ENCODE measurements at places on chromosomes 1 and 21.

GRCh38 chr1:69504730-69505252 lies 62.9 kb upstream of the LRRC7 start:
- no peak for DNase-seq

GRCh38 chr1:200710166-200710565 lies 28.5 kb upstream of the CAMSAP2 start:
- no peak for DNase-seq

GRCh38 chr1:223628233-223629125 lies 37.0 kb downstream of the CAPN8 start:
- no peak for DNase-seq

- DNase-seq, result peak; percentile 38
Measured at GRCh38 chr1:116667078-116667574, 407 bp downstream of the IGSF3 start.

DNA sequence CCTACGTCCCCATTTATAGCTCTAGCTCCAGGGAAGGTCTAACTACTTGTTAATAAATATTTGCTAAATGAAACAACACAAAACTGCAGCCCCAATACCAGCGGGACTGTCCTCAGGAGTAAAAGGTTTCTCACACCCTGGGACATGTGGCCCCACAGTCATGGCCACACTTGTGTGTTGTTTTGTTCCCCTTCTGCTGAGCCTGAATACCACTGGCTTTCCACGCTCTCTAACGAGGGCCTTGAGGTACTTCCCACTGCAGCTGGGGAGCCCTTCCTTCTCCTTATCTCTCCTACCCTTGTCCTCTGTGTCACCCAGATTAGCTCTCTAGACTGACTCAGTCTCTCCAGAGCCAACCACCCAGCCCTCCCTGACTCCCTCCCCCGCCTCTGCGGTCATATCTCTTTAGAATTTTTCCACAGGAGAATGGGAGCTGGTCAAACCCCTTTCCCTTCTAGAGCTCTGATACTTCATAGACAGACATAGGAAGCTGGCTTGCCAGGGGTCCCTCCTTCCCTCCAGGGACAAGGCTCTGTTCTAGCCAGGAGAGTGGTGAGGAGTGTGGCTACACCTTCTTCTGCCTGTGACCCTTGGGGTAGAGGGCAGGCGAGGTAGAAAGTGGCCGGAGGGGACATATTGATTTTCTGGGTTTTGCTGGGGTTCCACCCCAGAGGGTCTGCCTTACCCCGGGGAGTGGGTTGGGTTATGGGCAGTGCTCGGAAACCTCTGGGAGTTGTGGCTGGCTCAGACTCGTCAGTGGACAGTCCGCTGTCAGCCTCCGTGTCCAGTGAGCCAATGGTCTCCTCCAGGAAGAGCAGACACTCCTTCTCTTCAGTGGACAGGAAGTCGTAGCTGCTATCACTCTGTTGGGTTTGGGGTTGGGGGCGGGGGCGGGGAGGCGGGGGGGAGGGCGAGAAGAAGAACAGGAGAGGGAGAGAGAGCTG lies 8.1 kb downstream of the C1orf116 start:
- DNase-seq, result no peak

GRCh38 chr1:156357977-156358376 lies 11.0 kb upstream of the RHBG start:
- no peak for DNase-seq

GRCh38 chr1:18247151-18247550 lies 139.6 kb downstream of the IGSF21 start:
- no peak for DNase-seq

DNA sequence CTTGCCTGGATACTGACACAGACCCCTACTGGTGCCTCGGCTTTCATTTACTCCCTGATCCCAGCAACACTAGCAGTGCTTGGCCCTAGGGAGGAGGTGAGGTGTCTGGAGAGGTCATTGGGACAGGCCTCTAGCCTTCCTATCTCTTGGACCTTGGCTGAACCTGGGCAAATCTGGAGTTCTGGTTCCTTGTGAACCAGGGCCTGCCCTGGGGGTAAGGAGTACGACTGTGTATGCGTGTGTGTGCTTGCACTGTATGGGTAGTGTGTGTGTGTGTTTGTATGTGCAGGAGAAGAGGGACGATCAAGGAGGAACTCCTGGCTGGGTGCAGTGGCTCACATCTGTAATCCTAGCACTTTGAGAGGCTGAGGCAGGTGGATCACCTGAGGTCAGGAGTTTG lies 252.7 kb upstream of the CSF3R start:
- DNase-seq, result no peak

- no peak for DNase-seq
Measured at GRCh38 chr1:83791821-83792437, 207.0 kb downstream of the TTLL7 start.

DNA sequence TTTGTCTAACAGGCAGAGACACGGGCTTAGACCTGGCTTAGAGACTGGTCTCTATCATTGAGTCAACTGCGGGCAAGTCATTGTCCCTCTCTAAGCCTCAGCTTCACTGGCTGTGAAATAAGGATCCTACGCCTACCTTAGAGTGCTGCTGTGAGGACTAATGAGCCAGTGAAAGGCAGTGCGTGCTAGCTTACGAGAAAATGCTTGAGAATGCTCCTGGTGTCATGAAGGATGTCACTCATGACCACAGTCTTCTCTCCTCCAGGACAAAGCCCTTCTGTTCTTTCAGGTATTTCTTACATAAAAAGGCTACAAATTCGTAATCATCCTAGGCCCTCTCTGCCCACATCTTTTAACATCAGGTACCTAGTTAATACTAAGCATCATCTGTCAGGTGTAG lies 16.5 kb upstream of the A3GALT2 start:
- DNase-seq, result no peak

- no peak for DNase-seq
Measured at GRCh38 chr21:45977396-45977795, 4.2 kb upstream of the COL6A1 start.

DNA sequence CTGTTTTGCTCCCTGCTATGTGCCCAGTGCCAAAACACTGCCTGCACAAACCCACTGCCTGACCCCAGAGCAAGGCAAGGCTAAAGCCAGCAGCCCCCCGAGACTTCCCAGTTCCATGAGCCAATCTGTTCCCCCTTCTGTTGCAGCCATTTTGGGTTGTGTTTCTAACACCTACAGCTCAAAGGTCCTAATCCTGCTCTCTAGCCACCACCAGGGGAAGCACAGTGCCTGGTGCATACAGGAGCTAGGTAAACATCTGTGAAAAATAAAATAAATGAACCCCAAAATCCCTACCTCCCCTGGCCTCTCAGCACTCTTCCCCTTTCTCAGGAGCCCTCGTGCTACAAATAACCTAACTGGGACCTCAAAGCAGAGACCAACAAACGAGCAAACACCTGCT lies 190.2 kb downstream of the MATN1 start:
- no peak for DNase-seq

GRCh38 chr1:214604523-214604922 lies 1.5 kb downstream of the CENPF start:
- no peak for DNase-seq

DNA sequence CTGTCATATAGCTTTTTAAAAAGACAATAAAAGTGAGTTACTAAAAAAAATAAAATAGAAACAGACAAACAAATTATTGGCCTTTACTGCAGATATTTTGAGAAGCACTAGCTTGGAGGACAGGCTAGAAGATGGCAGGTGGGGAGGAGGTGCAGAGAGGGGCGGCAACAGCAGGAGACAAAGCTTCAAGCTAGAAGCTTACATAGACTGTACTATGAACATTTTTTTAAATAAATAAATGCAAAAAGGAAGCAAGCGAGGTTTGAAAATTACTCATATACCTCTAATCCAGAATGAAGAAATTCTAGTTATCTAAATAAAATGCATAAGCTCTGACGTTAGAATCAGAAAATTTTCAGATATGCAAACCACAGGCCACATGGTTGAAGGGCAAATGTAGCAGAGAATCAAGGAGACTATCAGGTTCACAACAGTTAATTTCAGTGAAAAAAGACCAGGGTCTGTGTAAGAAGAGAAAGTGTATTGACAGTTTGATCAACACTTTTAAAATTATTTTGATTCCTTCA lies 54.9 kb downstream of the NRIP1 start:
- no peak for DNase-seq

GRCh38 chr1:173507847-173508209 lies 30.7 kb downstream of the PRDX6 start:
- no peak for DNase-seq

- no peak for DNase-seq
Measured at GRCh38 chr1:15116966-15117365, 36.6 kb upstream of the TMEM51 start.

DNA sequence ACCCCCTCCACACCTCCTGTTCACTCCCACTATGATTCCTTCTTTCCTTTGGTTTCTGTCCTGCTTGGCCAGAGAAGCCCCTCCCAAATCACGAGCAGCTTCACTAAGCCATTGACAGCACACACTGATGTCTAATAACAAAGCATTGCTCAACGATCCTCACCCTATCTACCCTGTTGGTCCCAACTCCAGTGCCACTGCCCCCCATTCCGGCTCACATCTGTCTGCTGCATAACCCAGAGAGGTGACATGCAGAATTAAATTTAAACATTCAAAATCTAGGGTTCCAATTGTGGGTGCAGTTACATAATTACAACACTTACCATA lies 236.9 kb downstream of the TTLL7 start:
- no peak for DNase-seq

DNA sequence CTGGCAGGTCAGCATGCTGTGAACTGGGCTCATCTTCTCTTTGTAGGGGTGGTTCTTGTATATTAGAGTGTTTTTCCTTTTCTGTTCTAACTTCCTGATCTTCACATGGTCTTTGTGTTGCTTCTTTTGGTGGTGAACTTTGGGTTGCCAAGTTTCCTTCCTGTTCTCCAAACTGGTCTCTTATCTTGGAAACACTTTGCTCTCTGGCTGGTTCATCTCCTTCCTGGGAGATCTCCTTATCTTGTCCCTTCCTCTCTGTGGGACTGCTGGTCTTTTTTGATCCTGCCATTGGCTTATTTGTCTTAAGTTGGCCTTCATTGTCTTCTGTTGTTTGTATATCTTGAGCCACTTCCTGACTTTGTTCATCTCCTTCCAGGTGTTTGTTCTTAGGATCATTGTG lies 2.1 kb downstream of the TCHHL1 start:
- DNase-seq, result no peak

- DNase-seq, result no peak
Measured at GRCh38 chr1:230383425-230383824, 42.7 kb downstream of the PGBD5 start.

DNA sequence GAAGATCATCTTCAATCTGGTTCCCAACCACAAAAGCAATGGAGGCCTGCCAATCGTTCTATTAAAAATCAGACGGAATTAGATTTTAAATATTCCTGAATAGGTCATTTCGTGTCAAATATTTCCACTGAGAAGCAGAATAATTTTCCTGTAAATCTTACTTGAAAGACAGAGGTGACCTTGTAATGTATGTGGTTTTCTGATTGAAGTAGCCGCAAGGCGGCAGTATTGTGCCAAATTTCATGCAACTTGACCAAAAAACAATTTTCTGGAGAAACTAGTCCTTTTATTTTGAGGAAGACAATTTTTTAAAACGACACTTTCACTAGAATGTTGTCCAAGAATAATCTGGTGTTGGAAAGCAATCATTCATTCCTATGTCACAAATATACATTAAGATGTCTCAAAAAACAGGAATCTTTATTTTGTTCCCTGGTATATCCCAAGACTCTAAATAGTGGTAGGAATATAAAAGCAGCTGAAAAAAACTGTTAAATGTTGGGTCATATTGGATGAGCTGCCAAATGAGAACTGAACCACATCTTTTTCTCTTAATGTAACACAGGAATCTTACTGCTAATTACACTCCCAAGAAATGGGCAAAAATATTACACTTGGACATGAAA lies 33.6 kb downstream of the SPAG17 start:
- no peak for DNase-seq

- DNase-seq, result no peak
Measured at GRCh38 chr1:163188947-163189346, 13.8 kb downstream of the RGS5 start.

- DNase-seq, result peak; percentile 34
Measured at GRCh38 chr1:48246727-48247126, 24.2 kb downstream of the SLC5A9 start.

DNA sequence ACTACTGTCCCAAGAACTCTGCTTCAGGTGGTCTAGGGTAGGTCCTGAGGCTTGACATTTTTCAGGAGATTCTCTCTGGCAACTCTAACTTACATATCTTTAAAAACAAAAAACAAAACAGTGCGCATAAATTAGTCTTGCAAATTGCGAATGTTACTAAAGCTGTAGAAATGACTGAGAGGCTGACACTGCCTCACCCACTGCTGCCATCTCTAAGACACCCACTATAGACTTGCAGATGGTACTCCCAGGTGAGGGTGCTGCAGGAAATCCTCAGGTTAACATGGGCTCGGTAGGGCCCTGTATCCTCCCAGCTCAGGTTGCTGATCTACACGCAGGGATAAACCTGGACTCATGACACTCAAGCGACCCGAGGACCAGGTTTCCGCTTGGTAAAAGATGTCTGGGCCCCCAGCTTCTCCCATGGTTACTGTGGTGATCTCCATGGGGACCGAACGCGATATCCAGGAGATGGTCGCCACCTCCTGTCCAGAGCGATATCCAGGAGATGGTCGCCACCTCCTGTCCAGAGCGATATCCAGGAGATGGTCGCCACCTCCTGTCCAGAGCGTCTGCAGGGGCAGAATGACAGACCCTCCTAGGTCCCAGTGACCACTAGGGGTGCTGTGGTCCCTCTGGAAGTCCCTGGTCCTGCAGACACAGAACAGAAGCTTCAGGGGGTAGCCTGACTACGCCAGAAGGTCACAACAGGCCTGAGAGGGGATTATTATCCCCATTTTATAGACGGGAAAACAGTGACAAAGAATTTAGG lies 16.2 kb upstream of the LY9 start:
- no peak for DNase-seq

GRCh38 chr1:50481142-50481736 lies 58.0 kb upstream of the DMRTA2 start:
- DNase-seq, result no peak

DNA sequence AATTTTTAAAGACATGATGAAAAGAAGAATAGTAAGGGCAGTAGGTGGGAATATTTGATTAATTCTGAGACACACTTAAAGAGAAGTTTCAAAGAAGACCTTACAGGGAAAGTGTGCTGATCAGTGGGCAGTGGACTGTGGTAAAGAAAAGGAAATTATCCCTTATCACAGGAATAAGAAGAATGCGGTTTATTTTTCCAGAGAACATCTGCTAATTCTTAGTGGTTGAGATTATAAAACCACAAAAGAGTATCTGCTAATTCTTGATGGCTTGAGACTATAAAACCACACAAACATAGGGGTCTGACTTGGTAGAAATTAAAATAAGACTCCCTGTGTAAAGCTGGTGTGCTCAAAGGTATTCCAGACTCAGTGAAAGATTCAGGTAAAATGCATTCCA lies 60.0 kb upstream of the KCTD3 start:
- no peak for DNase-seq

DNA sequence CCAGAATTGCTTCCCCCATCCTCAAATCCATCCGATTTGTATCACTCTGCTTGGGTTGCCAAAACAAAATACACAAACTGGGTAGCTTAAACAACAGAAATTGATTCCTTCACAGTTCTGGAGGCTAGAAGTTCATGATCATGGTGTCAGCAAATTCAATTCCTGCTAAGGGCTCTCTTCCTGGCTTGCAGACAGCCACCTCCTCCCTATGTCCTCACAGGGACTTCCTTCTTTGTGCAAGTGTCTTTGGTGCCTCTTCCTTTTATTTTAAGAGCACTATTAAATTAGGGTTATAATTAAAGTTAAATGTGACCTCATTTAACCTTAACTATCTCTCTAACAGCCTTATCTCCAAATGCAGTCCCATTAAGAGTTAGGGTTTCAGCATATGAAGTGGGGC lies 112.8 kb downstream of the PLPP3 start:
- no peak for DNase-seq

- DNase-seq, result no peak
Measured at GRCh38 chr1:77625250-77625649, 57.2 kb downstream of the ZZZ3 start.
